Left renal cortex interstitium (tissue), 4 donors: ENCODE measurements at places on chromosomes 5 and 9. TPM values are rescaled to one million over a fixed set of nuclear protein-coding genes. Genes with fewer than 3 reads are reported as not detected.

N4BP3 gene
- 4.1 TPM for polyA plus RNA-seq

HAVCR2 gene
- 9.8 TPM for polyA plus RNA-seq

GALNT12 gene
- 11.2 TPM for polyA plus RNA-seq

ANXA2R gene
- polyA plus RNA-seq: 1.5 TPM

NIPAL4 gene
- 0.63 TPM for polyA plus RNA-seq

ABO gene
- polyA plus RNA-seq: 32.8 TPM

PTAR1 gene
- polyA plus RNA-seq: 50.9 TPM

PRDM9 gene
- polyA plus RNA-seq: 0.03 TPM

OSMR gene
- polyA plus RNA-seq: 11.0 TPM

HMCN2 gene
- polyA plus RNA-seq: 1.6 TPM

GRIA1 gene
- 0.97 TPM for polyA plus RNA-seq

ARL10 gene
- polyA plus RNA-seq: 16.7 TPM

- no peak for DNase-seq
Measured at GRCh38 chr5:10595672-10596309, 31.9 kb downstream of the ANKRD33B start.

- no peak for DNase-seq
Measured at GRCh38 chr9:16637218-16637617, 233.3 kb downstream of the BNC2 start.

GRCh38 chr5:172821340-172821985, 12.6 kb upstream of the ERGIC1 start:
- no peak for DNase-seq

DNA sequence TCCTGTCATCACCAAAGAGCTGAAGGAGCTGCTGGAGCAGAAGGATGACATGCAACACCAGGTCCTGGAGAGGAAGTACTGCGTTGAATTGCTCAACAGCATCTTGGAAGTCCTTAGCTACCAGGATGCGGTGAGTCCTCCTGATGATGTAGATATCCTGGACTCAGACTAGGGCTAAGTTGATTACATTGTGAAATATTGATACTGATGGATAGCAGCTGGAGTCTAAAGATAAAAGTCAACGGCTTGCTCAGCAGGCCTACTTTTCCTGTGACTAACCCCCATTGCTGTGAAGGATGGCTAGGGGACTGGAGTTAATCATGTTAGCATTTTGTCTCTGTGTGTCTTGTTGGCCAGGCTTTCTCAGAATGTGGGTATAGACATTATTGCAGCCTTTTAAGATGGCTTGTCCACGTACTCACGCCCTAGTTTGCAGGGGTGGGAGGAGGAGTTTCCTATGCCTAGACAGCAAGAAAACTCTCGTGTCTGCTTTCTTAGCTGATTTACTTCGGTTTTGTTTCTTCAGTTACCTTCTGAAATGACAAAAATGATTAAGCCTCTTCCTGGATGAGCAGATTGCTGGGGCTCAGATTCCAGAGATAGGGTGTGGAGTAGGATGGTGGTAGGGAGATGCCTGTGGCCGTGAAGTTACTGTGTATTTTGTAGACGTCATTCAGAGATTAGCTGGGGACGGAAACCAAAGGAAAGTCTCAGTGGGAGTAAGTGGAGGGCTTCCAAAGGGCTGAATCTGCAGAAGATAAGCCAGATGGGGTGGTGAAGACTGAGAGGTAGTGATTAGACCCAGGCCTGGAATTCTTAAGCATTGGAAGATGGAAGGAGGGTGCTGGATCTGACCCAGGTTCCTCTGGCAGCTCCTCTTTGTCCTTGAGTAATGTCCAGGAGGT, 166.3 kb downstream of the DOCK2 start:
- DNase-seq: no peak

- no peak for DNase-seq
Measured at GRCh38 chr9:136726631-136727191, 14.3 kb downstream of the DIPK1B start.

DNA sequence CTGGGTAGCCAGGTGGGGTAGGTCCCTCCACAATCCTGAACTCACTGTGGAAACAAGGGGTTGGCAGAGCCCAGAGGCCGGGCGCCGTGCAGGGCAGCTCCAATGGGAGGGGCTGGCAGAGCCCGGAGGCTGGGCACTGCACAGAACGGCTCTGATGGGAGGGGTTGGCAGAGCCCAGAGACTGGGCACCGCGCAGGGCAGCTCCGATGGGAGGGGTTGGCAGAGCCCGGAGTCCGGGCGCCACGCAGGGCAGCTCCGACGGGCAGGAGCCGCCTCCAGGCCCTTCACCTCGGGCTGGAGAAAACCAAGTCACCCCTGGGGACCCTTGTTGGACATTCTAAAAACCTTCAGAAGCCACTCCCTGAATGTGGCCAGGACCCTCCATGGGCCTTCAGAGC, 9.3 kb downstream of the NACC2 start:
- DNase-seq: no peak

GRCh38 chr5:142829801-142830220, 59.6 kb downstream of the ARHGAP26 start:
- no peak for DNase-seq

- DNase-seq: no peak
Measured at GRCh38 chr9:16031486-16031885, 478.6 kb downstream of the CCDC171 start.

GRCh38 chr5:38724301-38725030, 121.3 kb upstream of the OSMR start:
- DNase-seq: no peak

DNA sequence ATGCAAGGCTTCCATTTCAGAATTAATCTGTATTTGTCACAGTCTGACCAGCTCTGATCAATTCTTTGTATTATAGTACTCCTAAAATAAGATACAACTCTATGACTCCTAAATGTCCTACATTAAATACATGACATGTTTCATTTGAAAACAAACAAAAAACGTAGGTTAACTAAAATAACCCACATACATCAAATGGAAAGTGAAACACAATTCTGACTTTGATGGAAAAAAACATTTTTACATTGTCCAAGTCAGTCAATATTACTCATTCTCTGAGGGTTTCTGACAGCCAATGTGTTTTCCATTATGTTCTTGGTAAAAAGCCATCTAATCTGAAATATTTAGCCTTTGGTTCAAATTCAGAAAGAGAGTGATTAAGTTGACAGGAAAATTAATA, 8.7 kb downstream of the HMGCS1 start:
- no peak for DNase-seq

- DNase-seq: no peak
Measured at GRCh38 chr9:94802793-94803192, 76.3 kb downstream of the AOPEP start.

GRCh38 chr5:39452846-39453245, 28.1 kb upstream of the DAB2 start:
- no peak for DNase-seq

GRCh38 chr5:137147346-137147745, 351.8 kb downstream of the SPOCK1 start:
- no peak for DNase-seq

GRCh38 chr9:127450243-127450760, 904 bp downstream of the RPL12 start:
- no peak for DNase-seq

- no peak for DNase-seq
Measured at GRCh38 chr9:4573634-4574389, 83.5 kb downstream of the SLC1A1 start.

DNA sequence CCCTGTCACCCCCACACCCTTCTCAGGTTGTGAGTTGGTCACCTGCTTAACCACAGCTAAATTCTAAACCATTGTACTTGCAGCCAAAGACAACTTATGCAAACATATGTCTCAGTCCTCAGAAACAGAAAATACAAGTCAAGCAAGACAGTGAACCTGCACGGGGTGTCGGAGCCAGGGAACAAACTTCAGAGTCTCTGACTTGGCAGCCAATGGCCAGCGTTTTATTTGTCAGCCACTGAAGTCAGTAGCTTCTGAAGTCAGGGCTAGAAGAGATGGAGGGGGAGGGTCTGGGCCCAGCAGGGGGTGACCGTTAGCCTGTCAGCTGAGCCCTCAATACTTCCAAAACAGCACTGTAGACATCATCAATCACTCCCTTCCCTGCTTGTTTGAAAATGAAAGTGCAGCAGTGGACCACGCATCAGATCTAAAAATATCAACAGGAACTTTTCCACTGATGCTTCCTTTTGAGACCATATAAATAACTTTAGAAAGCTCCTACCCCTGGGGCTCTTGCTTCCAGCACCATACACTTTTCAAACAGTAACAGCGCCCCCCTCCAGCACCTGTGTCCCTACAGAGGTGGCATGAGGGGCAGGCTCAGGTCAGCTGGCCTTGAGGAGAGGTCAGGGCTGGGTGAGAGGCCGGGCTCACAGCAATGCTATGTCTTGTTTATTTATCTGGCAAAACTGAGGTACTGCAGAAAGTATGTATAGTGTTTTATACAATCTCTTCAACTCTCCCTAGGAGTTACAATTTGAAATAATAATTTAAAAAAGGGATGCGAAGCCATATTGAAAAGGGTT, 142.5 kb downstream of the ACER2 start:
- DNase-seq: no peak

GRCh38 chr5:36158144-36158543, 6.2 kb downstream of the SKP2 start:
- no peak for DNase-seq

- no peak for DNase-seq
Measured at GRCh38 chr9:85640425-85640824, 101.3 kb downstream of the AGTPBP1 start.

DNA sequence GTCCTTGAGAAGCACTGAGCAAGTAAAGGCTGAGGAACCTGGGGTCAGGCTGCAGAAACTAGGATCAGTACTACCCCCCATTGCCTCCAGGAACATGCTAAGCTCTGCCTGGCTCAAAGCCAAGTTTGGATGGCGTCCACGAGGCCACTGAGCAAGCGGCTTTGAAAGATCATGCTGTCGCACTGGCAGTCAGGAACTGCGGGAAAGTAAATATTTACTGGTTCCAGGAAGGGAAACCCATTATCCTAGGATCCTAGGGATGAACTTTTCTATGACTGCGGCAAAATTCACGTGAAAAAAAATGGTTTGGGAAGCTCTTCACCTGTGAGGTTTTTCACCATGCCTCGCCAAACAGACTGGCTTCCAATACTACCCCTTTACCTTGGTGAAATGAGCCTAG, 75.3 kb upstream of the PJA2 start:
- DNase-seq: no peak

DNA sequence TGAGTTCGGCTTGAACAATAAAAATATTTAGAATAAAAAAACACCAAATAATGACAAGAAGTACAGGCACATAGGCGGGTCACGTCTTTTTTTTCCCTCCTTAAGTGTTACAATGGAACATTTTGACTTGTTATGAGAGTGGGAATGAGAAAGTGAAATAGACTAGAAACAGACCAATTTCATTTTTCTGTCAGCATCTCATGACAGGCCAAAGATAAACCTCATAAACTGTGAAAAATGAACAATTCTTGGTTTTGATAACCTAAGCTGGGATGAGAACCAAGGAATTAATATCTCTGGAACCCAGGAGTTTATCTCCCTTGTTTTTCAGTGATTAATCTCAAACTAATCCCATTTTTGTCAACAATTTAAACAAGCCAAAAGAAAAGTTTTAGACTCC, 299.5 kb downstream of the SLIT3 start:
- DNase-seq: no peak

DNA sequence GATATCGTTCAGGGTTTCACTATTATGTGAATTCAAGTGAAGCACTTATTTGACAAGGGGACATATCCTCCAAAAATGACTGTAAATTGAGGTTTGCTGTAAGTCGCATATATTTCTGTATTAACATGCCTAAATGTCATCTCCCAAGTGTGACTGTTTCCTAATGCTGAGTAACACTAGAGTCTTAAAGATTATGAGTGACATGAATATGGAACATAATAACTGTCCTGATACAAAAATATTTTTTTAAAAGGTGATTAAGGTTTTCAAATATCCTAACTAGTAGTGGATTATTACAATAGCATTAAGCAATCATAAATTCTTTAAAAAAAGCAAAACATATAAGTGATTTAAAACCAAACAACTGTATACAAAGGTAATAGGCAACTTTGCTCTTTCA, 3.6 kb downstream of the NFIB start:
- DNase-seq: no peak

DNA sequence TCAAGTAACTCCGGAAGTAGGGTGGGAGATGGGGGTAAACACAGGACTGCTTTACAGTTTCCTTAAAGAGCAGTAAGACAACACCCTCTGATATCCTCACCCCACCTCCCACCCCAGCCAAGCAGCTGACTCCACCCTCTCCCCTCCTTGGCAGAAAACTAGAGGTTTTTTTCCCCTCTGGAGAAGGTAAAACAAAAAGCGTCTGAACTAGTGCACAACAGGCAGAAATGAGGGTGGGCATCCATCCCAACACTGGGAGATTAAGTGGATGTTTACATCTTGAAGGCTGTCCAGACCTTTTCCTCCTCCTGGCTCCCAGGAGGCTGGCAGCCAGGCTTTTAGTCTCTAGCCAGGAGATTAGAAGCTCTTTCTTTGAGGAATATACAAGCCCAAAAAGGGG, 13.9 kb upstream of the CTNNAL1 start:
- no peak for DNase-seq

- DNase-seq: no peak
Measured at GRCh38 chr5:1958211-1959010, 75.7 kb upstream of the IRX4 start.

DNA sequence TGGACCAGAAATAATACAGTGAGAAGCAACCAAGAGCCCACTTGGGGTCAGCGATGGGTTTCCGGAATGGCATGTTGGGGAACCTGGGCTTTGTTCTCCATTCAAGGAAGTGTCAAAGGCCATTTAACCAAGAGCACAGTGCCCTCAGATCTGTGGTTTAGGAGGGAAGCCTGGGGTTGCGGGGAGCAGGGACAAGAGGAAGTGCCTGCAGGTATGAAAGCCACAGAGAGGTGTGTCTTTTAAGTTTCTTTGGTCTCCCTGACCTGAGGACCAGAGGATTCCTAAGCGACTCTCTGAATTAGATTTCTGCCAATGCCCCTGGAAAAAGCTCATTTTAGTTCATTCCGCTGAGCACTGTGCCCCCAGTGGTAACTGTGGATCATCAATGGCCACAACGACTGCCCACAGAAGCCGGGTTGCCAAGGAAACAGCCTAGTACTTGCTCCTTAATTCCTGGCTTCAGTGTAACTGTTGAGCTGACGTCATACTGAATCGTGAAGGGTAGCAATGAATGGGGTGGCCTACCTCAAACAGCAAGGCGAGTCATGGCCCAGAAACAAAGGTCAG, 107.3 kb upstream of the SPIN1 start:
- no peak for DNase-seq

- no peak for DNase-seq
Measured at GRCh38 chr9:95966306-95966705, 90.8 kb downstream of the ERCC6L2 start.
